CD4-positive, alpha-beta T cell treated with Interleukin-15 for 4 hours (primary cell): ENCODE measurements at places on chromosomes 5 and 9.

DNA sequence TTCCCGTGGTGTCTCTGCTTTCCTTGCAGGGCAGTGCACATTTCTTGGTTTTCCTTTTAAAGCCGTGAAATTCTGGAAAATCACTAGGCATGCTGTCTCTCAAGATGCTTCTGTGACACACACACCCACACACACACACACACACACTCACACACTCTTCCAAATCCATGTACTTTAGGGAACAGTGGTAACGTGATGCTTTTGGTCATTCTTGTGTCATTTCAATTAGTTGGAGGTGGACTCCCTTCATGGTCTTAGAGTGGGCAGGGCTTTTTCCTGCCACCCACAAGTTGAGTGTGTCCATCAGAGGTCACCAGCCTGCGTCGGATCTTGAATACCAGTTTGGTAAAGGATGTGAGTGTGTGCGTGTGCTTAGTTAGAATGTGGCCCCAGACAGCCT is 64.4 kb downstream of the DMRT1 start:
- DNase-seq, result no peak

- DNase-seq, result no peak
These were observed 14.1 kb upstream of the OR2S2 start for GRCh38 chr9:35972093-35972492.

DNA sequence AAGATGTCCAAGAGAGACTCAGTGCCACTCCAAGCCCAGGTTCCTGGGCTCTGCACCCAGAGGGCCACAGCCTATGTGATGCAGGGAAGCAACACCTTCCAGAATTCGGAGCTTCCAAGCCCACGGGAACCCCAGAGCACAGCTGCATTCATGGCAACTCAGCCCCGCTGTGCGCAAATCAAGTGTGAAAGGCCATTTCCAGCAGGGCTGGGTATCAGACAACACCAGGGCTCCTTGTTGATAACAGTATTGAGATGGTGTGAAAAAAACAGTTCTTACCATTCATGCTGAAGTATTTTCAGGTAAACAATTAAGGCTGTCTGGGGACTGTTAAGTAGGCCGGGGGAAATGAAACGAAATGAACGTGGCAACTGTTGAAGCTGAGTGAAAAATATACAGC is 10.1 kb downstream of the ROR2 start:
- no peak for DNase-seq

- DNase-seq, result no peak
These were observed 296.5 kb downstream of the MAST4 start for GRCh38 chr5:66892716-66893115.

DNA sequence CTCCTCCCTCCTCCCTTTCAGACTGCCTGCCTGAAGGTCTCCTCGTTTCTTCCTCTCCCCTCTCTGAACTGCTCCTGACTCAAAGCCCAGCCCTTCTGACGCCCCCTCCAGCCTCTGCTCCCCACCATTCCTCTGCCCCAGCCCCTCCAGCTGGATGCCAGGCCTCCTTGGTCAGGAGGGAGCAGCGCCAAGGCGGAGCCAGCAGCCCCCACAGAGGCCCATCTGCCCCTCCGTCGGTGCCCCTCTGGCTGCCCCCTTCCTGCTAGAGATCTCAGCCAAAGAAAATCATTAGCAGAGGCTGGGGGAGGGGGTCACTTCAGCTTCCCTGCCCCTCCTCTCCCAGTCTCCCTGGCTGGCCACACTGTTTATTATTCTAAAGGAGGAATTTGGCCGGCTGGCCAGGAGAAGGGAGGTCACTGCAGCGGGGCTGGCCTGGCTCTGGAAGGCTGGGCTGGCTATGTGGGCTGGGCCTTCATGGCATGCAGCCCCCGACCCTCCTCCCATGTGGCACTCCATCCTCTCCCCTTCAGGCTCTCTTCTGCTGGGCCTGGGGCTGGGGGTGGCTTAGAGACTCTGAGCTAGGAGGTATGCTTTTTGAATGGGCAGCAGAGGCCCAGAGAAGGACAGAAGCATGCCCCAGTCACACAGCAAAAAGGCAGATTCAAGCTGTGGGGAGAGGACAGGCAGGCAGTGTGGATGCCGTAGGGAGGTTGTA is 16.9 kb downstream of the PDGFRB start:
- no peak for DNase-seq

DNA sequence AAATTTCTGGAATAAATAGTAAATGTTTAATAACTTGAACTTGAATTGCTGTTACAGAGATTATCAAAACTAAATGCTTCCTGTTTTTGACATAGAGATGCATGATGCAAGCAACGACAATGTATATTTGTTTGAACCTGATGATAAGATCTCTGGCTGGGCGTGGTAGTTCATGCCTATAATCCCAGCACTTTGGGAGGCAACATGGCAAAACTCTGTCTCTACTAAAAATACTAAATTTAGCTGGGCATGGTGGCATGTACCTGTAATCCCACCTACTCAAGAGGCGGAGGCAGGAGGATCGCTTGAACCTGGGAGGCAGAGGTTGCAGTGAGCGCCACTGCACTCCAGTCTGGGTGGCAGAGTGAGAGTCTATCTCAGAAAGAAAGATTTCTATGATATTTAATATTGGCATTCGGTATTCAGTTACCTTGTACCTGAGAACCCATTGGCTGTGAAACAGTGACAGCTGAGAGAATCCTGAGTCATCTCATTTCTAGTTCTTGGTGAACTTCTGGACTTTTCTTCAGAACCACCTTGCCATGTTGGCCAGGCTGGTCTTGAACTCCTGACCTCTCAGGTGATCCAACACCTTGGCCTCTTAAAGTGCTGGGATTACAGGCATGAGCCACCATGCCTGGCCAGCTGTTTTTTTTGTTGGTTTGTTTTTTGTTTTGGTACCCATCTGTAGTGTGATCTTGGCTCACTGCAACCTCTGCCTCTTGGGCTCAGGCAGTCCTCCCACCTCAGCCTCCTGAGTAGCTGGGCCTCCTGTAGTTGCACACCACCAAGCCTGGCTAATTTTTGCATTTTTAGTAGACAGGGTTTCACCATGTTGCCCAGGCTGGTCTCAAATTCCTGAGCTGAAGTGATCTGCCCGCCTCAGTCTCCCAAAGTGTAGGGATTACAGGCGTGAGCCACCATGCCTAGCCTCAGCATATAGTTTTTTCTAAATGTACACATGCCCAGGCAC is 10.0 kb upstream of the FGF18 start:
- no peak for DNase-seq

GRCh38 chr5:135223891-135224625 is 175.0 kb downstream of the MACROH2A1 start:
- DNase-seq, result no peak

DNA sequence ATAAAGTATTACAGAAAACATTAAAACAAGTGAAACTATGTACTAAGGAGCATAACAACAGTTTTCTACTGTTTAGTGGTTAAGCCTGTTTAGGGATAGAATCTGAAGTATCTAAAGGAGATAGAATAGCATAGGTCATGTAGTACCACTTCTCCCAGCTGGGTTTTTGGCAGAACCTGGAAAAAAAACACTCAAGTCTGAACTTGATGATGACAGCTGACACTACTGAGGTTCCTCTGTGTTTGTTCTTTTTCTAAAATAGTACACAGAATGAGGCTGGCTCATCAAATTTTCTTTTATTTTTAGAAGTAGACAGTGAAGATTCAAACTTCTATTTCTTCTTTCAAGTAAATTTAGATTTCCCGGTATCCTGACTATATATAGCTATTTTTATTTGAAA is 203.8 kb upstream of the ACO1 start:
- no peak for DNase-seq

DNA sequence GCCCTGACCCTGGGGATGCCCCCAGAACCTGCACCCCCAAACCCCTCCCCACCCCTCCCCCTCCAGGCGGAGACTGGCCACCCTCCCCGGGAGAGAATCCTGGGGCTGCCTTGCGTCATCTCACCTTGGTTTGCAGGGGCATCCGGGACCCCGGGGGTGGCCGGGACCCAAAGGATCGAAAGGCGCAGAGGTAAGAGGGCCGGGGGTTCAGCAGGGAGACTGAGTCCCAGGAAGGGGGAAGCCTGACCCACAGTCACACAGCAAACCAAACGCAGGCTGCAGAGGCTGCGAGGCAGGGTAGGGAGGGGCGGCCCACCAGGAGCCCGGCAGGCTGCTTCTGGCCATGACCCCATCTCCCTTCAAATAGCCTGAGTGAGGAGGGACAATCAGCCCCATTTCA is 33.8 kb upstream of the ORM1 start:
- DNase-seq, result no peak

DNA sequence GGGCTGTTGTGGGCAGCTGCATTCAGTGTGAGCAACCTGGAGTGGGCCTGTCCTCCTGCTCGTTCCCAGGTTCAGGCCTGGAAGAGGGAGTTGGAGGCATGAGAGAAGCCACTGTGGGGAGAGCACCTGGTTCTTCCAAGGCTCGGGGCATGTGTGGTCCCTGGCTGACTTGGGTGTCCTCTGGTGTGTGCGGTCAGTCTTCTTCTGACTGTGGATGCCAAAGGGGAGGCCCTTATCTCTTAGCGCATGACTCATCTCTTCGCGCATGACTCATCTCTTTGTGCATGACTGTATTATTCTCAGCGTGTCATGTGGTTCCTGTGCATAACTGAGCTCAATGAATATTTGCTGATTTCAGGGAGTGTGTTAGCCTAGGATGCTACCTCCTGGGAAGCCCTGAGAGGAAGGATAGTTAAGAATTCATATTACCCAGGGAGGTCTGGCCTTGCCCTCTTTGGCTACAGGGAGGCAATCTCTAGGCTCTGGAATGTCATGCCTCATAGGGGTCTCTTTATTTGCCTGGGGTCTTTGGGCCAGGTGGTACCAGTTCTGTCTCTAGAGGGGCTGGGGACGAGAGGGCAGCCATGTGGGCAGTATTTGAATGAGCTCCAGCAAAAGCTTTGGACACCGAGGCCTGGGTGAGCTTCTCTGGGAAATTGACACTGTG is 188.7 kb downstream of the HSPA4 start:
- DNase-seq, result peak; percentile 12

- no peak for DNase-seq
These were observed 221.6 kb downstream of the MAT2B start for GRCh38 chr5:163727028-163727427.

DNA sequence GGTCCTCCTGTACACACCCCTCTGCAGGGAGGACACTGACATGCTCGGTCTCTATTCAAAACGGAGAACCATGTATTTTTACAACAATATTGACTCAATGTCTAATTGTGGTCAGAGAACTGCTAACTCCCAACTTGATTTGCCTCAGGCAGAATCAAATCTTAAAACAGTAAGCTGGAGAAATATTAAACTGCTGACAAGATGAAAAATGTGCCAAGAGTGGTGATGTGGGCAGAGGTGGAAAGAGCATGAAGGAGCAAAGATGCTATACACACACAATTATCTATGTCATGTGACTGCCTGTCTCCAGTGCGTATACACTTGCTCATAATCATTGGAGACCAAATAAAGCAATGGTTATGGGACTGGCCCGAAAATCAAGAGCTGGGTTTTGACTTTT is 556.1 kb upstream of the ZNF608 start:
- no peak for DNase-seq

DNA sequence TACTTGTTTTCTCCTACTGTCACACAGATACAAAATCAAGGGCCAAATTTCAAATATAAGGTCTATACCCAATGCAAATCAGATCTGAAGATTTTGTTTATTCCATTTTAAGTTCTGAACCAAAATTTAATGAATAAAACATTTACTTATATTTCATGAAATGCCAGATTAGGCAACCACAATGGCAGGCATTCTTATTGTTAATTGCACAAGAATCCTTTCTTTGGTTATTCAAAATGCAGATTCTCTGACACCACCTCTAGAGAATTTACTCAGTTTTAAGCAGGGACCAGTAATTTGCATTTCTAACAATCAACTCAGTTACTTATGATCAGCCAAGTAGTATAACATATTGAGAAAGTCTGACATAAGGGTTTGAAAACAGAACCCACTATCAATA is 972.4 kb upstream of the ACO1 start:
- DNase-seq, result no peak

- DNase-seq, result no peak
These were observed 52.5 kb downstream of the SH3GL2 start for GRCh38 chr9:17631396-17631795.

- DNase-seq, result peak; percentile 28
These were observed 12.4 kb upstream of the CXXC5 start for GRCh38 chr5:139635606-139636206.

DNA sequence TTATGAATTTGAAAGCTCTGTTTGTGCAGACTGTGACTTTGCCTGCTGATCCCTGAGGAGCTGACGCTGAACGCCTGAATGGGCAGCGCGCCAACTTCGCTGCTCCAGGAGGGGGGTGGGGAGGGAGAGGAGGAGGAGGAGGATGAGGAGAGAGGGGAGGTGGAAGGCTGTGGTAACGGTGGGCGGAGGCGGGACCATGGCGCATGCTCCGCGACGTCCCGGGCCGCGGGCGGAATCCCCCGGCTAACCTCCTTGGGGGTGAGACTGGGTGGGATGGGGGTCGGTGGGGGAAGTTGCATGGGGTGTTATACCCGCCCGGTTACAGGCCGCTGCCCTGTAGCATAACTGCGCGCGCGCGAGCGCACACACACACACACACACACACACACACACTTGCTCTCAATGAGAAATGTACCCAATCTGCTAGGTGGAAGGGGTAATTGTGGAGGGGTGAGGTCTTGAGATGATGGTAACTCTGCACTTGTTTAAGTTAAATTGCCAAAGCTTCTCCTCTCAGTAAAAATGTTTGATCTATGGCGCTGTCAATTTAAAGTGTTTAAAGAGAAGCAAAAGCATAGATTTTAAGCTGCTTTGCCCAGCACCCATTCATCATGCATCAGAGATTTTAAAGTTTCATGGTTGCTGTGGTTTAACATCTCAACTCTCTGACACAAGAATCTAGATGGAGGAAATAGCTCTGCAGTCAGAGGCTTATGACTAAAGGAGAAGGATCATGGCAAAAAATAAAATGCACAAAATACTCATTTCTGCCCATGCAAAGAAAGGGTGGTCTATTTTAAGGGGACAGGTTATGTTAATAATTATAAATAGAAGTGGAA is 76.6 kb upstream of the TBCA start:
- peak; percentile 13 for DNase-seq

GRCh38 chr9:17757816-17758215 is 178.9 kb downstream of the SH3GL2 start:
- no peak for DNase-seq

GRCh38 chr9:72354704-72355103 is 10.3 kb downstream of the ZFAND5 start:
- DNase-seq, result no peak

DNA sequence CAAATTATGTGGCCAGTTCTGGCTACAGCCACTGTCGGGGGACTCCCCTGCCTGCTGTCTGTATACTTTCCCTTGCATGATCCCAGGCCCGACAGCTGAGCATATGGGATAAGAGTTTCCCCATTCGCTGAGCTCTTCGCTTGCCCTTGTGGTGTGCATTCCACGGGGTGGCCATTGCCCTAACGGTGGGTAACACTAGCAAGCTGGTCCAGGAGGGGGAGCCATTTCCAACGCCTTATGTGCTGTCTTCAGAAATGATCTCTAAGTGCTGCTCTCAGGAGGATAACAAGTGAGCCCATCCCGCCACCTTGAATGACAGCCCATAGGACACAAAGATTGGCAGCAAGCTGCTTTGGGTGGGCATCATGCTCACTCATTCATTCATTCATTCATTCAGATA is 190.9 kb downstream of the FSTL4 start:
- DNase-seq, result no peak

GRCh38 chr5:156687514-156687913 is 162.6 kb upstream of the PPP1R2B start:
- DNase-seq, result no peak

- DNase-seq, result no peak
These were observed 77.6 kb downstream of the INIP start for GRCh38 chr9:112640311-112640710.
